ENCODE measurements at places on chromosomes 4 and X. TPM values are rescaled to one million over a fixed set of nuclear protein-coding genes. Genes with fewer than 3 reads are reported as not detected.

DNA sequence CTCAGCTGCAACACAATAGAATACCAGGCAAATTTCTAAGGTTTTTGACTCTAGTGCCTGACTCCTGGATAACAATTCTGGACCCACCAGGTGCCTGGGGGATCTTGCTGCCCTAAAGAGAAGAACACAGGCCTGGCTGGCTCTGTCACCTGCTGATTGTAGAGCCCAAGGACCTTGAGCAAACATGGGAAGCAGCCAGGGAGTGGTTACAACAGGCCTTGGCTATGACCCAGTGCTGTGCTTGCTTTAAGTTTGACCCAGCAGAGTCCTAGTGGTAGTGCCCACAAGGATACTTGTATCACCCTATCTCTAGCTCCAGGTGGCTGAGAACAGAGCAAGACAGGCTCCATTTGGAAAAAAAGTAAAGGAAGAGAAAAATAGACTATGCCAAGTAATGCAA lies 176.8 kb upstream of the DCAF12L2 start:
- no peak for DNase-seq

DNA sequence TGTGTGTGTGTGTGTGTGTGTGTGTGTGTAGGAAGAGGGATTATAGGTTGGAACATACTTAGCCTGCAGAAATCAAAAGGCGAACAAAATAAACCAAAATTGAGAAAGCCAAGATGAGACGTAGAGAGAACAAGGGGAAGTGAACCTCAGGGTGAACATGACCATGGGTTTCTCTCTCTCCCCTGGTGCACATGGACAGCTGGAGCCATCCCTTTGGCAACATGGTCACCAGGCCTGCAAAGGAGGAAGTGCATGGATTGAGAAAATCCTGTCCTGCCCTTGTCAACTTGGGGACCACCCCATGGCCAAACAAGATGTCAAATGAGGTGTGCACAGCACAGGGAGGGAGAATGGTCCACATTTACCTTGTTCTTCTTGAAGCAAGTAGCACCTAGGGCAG lies 23.1 kb downstream of the LGI2 start:
- DNase-seq = no peak

GRCh38 chr4:181966104-181966551 lies 277.1 kb upstream of the TENM3 start:
- DNase-seq = peak; percentile 84

- peak; percentile 85 for DNase-seq
Observed at GRCh38 chr4:184599492-184600135, 49.6 kb downstream of the CASP3 start.

- DNase-seq = no peak
Observed at GRCh38 chr4:38609614-38610013, 54.4 kb upstream of the KLF3 start.

DNA sequence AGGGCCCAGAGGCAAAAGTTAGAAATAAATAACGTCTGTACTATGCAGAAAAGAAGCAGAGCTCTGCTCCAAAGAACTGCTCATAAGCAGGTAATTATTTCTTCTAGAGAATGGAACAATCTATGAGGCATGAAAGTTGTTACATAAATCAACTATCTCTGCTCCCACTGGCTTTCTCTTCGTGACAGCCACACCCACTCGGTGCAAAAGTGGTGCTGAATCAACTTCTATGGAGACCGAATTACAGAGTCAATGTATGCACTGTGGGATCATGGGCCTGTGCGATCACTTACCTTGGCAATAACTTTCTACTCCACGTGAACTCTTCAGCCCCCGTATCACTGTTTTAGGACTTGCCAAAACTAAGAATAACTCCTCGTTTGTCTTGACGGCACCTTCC lies 99.4 kb upstream of the ATXN3L start:
- DNase-seq = no peak

DNA sequence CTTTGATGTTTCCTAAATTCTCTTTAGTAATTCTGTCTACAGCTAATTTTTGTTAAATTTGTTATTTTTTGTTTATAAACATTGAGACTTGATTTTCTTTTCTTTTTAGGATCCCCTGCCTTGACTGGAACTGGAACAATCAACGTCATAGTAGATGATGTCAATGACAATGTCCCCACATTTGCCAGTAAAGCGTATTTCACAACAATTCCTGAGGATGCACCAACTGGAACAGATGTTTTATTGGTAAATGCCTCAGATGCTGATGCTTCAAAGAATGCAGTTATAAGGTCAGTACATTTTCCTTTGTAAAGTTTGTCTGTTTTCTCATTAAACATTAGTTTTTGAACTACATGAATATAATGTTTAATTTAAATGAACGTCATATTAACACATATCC lies 119.4 kb downstream of the FAT4 start:
- DNase-seq = no peak

- no peak for DNase-seq
Observed at GRCh38 chrX:23788521-23788920, 5.5 kb downstream of the SAT1 start.

GRID2 gene
- not detected for total RNA-seq

GRCh38 chrX:69303231-69303630 lies 138.0 kb upstream of the PJA1 start:
- no peak for DNase-seq

FAM114A1 gene
- 178 TPM for total RNA-seq

BEND2 gene
- total RNA-seq = not detected

DNA sequence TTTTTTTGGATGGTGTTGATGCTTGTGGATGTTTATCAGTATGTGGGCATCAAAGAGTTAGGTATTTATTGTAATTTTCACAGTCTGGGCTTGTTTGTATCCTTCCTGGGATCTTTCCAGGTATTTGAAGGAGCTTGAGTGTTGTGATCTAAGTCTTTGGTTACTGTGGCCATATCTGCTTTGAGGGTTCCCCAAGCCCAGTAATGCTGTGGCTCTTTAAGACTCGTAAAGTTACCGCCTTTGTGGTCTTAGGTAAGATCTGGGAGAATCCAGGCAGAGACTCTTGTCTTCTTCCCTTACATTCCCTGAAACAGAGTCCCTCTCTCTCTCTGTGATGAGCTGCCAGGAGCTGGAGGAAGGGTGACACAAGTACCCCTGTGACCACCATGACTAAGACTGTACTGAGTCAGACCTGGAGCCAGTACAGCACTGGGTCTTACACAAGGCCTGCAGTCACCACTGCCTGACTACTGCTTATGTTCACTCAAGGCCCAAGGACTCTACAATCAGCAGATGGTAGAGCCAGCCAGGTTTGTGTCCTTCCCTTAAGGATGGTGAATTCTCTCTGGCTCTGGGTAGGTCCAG lies 62.2 kb downstream of the FMR1NB start:
- peak; percentile 17 for DNase-seq

DNA sequence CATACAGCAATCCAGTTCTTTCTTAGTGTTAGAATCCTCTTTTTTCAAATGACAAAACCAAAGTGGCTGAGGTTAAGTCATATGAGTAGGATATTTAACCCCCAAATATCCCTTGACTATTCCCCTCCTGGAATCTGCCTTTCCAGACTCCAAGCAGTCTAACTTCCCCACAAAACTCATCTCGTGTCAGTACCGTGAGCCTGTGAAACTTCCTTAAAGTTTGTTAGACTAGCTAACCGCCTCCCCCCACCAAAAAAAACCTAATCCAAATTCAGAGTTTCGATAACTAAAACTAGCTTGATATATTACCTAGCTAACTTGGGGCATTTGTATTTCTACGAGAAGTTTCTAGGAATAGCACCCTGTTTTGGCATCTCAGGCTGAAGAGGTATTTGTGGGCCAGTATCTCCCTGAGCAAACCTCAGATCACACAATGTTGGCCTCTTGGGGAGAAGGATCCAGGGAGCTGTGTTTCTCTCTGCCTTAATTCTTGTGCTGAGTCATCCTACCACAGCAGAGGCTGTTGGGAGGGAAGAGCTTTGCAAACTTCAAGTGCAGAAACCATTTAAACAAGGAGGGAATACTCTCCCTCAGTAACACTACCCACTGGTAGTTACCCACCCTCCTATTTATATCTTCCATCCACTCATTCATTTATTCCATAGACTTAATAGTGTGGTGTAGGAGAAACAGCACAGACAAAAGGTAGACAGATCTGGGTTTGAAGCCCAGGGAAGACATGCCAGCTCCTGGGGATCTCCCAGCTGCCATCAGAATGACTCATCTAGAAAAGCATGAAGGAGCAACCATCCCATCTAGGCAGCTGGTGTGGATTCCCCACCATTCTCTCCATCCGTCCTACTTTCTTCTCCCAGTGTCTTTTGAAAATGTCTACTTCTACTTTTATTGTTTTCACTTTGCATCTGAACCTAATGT lies 39.3 kb upstream of the TXK start:
- peak; percentile 48 for DNase-seq

PDCL2 gene
- not detected for total RNA-seq

DNA sequence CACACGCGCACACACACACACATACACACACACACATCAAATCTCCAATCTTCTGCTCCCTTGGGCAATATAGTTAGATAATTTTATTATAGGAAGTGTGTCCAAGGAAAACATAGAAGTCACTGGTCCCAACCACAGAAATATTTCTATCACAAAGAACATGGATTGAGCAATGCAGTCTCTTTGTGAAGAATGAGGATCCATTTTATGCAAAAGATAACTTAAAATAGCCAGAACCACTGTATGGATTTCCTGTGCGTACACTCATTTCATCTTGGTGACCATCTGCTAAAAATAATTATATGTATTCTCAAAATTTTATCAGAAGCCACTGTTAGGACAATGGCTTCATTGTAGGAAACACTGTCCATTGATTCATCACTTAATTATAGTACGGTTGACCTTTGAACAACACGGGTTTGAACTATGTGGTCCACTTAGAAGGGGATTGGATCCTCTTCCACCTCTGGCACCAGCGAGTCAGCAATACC lies 169.6 kb upstream of the MXRA5 start:
- peak; percentile 79 for DNase-seq

LIMCH1 gene
- total RNA-seq = 19.0 TPM

DNA sequence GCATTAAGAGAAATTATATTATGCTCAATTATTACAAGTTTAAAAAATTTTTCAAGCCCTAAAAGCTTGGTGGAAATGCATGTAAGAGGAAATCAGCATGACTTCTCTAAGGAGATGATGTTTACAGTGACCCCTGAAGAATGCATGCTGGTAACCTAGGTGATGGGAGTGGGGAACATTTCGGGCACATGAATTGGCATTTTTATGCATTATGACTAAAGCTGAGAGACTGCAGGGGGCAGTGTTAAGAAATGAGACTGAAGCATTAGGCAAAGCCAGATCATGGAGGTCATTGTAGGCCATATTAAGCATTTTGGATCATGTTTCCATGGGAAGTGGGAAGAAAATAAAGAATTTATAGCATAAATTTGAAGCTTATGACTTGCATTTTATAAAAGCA lies 421.3 kb downstream of the FAT4 start:
- peak; percentile 45 for DNase-seq

NFKB1 gene
- total RNA-seq = 22.6 TPM

ODAPH gene
- not detected for total RNA-seq

F8 gene
- 1.3 TPM for total RNA-seq

- no peak for DNase-seq
Observed at GRCh38 chr4:93337196-93337595, 491.4 kb upstream of the ATOH1 start.

NSUN7 gene
- not detected for total RNA-seq

DNA sequence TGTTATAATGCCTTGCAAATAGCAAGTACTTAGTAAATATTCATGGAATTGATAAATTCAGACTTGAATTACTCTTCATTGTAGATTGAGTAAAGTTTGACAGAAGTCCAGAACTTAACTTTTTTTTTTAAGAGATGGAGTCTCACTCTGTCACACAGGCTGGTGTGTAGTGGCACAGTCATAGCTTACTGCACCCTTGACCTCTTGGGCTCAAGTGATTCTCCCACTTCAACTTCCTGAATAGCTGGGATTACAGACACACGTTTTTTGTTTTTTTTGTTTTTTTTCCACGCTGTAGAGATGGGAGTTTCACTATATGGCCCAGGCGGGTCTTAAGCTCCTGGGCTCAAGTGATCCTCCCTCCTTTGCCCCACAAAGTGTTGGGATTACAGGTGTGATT lies 32.1 kb downstream of the UBE2K start:
- DNase-seq = no peak

AKAP4 gene
- total RNA-seq = not detected

EDA gene
- 0.14 TPM for total RNA-seq

DNA sequence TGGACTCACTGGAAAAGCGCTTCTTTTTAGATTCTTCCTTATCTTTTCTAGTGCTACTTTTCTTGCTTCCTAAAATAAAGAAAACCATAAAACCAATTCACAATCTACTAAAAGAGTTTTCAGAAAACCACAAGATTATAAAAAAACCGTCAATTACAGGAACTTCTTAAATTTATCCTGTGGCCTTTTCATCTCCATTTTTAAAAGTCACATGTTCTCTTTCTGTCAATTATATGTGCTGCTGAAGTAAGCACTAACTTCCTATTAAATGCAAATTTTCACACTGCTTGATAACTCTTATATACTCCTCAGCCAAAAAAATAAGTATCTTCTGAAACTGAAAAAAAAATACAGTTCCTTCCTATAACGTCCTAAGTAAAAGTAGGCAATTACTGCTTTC lies 32.8 kb downstream of the CENPC start:
- no peak for DNase-seq

DNA sequence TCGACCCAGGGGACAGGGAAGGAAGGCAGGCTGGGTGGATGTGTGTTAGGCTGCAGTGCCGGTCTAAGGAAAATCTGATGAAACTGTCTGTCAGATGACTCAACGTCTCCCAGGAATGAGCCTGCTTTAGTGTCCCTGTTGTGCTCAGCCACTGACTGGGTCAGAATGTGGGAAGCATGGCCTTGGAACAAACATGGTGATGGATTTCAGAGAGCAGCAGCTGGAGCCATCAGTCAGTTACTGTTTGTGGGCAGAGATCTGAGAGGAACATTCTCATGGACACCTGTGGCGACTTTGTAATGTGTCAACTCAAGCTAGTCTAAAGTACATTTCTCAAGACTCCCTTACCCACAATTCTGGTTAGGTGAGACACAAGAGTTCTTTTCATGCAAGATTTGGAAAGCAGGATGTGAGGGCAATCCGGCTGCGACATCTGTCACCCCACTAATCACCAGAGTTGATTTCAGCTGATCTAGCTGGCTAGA lies 63.2 kb downstream of the ANAPC10 start:
- peak; percentile 68 for DNase-seq

DNA sequence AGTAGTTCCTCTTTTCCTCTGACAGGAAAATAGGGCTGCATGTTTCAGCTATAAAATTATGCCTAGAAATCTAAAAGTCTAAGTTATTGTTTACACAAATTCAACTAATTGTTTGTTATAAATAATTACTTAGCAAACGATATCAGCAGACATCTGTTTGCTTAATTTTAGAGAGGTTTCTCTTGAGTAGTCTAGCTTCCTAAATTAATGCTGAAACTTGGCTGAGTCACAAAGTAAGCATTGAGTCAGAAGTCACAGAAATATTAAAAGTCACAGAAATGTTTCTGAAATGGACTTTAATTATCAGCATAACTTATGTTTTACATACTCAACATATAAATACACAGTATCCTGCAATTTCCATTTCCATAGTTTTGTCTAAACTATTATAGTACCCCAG lies 1044.0 kb downstream of the CCSER1 start:
- DNase-seq = no peak

- no peak for DNase-seq
Observed at GRCh38 chrX:41956027-41956426, 32.7 kb upstream of the CASK start.
